Stimulated activated CD4-positive, alpha-beta T cell treated with anti-CD3 and anti-CD28 coated beads, Interleukin-1b, Interleukin-23, amount 100 ng/mL, for 1 hour (primary cell): ENCODE measurements at places on chromosomes 6 and 20.

DNA sequence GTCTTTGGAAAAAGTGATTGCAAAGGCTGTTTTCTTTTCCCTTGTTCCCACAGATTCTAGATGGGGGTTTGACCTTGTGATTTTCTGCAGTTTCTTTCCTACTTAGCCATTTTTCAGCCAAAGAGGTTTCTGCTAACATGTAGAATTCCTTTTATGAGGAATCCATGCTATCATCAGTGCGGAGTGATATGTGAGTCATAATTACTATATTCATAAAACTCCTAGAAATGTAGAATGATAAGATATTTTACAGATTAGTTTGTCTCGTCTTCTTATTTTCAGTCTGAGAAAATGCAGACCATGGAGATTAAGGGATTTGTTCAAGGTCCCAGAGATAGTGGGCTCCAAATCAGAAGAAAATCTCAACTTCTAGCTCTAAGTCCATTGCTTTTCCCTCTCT lies 98.6 kb downstream of the KCNQ5 start:
- DNase-seq: no peak

GRCh38 chr6:74645108-74645849 lies 560.6 kb downstream of the COL12A1 start:
- no peak for DNase-seq

DNA sequence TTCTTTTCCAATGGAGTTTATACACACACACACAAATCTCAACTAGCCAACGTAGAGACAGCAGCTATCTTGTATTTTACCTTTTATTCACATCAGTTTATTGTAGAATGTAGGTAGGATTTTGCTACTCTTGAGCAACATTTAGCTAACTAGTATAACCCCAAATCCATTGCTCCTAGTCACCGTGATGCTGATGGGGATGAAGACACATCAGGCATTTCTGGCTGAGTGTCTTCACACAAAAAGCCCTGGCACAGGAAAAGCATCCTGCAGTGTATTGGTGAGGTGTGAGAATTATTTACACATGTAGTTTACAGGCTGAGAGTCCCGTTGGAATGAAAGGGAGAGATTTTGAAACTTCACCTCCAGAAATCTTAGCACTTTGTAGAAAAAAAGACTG lies 65.9 kb upstream of the FBXL4 start:
- no peak for DNase-seq

GRCh38 chr20:57702091-57702490 lies 7.7 kb downstream of the PMEPA1 start:
- DNase-seq: no peak

GRCh38 chr6:107345393-107345792 lies 114.0 kb downstream of the PDSS2 start:
- no peak for DNase-seq

GRCh38 chr20:35968930-35969329 lies 540 bp downstream of the CNBD2 start:
- no peak for DNase-seq

DNA sequence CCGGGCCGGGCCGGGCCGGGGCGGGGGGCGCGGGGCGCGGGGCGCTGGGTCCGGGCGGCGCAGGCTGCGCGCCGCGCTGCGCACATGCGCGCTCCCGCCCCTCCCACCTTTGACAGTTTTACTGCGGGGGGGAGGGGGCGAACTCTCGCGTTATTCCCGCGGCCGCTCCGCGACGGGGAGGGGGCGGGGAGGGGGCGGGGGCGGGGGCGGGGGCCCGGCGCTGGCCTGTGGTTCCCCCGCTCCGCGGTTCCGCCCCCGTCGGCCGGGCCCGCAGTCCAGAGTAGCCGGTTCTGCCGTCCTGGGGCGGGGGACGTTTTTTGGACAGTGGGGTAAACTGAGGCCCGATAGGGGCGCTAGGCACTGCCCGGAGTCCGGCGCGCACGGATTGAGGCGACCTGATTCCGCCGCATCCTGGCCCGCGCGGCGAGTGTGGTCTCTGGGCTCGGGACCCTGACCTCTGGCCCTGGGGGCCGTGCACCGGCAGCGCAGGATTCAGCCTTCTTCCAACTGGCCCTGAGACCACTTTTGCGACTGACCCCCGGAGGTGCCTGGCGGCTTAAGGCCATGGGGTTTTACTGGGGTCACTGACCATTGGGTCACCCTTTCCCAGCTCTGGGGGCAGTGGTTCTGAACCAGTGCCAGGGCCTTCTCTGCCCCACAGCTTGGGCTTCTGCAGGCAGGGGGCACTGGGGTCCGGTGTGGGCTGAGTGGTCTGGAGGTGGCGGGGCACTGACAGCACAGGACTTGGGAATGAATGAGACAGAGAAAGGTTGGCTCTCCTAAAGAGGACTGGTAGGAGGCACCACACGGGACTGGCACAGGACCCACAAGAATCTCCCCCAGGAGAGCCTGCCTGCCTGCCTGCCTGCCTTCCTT lies at the start of gene ZNF512B:
ZNF512B (minus strand) TSS at position 93 of the 876 bp plus-strand sequence. CDS start 1,980 bp downstream, outside the sequence.
- DNase-seq: no peak

GRCh38 chr6:26187981-26188635 lies 100.9 kb downstream of the HFE start:
- DNase-seq: no peak

GRCh38 chr6:46688117-46688965 lies 656 bp downstream of the TDRD6 start:
- DNase-seq: no peak

GRCh38 chr6:39681674-39682121 lies 43.5 kb downstream of the KIF6 start:
- no peak for DNase-seq

DNA sequence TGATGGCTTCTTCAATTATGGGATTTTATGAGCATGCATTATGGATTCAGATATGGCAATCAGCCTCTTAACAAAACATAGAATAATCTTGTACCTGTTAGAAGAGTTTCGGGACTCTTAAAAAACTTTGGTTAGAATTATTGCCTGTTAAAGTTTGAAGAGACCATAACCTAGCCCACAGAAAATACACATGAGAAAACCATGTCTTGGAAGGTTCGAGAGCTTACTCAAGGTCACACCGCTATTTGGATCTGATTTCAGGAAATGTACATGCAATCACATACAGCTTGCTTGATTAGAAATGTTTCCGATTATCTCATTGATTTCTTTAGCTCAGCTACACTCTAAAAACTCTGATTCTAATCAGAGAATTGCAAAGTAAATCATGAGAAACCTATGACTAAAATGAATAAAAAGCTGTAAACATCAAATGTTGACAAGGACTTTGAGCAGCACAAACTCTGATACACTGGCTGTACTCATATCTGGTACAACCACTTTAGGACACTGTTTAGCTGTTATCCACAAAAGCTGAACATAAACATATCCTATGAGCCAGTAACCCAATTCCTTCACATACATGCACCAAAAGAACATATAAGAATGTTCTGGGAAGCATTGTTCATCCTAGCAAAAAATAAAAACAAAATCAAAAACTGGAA lies 16.3 kb downstream of the STX7 start:
- no peak for DNase-seq

GRCh38 chr6:32970413-32971241 lies 2.2 kb downstream of the BRD2 start:
- peak; percentile 72 for DNase-seq

- no peak for DNase-seq
Observed at GRCh38 chr6:25435416-25435985, 156.3 kb downstream of the CARMIL1 start.
